ENCODE measurements at places on chromosomes 4 and X.

DNA sequence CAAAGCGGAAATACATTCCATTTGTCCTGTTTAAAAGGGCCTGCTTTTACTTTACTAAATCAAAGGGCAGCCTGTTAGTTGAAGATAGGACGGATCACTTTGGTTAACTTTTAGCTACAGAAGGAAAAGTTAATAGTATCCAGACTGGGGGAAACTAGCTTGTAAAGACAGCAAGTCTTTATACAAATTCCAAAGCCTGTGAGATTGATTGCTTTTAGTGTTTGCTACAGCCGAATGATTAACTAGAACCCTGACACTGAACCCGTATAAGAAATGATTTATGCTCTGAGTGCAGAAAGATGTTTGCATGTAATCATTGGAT, 93.4 kb downstream of the FRAS1 start:
- no peak for DNase-seq

GRCh38 chr4:172631832-172632231, 536.8 kb upstream of the GALNT7 start:
- no peak for DNase-seq

DNA sequence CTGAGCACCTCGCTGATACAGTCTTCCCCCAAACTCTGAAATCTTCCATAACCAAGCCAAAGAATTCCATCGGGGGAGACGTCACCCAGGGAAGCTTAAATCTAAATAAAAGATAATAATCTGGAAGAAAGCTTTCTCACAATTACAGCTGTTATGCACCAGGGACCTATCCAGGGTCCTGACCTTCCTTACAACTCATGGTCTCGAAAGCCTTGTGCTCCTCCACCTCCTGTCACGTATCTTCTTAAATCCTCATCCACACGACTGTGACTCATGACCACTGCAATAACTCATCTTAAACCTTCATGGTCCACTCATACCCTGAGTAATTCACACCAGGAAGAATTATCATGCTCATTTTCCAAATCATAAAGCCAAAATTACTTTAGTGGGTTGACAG, 166.8 kb upstream of the FRG1 start:
- DNase-seq, result no peak

DNA sequence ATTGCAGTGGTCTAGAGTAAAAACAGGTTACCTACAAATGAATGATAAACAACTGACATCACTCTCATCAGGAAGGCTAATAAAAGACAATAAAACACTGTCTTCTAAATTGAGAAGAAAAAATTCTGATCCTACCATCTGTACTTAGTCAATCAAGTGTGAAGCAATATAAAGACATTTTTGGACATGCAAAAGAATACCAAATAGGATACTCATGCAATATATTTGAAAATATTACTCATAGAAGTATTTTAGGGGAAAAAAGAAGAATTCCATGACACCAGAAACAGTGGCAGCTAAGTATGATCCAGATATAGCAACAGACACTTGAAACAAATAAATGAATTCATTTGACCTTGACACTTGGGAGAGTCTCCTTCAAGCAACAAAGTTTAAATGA, 63.8 kb upstream of the FAM120C start:
- no peak for DNase-seq

DNA sequence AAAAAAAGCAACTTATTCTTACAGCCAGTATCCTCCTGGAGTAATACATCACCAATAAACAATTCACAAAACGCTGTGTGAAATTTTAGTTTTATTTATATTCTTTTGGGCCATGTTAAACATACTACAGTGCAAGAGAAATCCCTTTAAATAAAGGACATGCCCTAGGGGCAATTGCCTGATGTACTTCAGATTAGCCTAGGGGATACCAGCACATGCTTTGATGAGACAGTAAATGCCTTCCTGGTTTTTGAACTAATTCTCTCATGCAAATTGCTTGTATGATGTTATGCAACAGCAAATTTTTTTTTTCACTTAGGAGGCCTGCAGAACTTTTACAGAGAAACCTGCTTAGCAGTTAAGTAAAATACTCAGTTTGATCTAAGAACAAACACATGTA, 711.9 kb upstream of the FRG1 start:
- no peak for DNase-seq

- no peak for DNase-seq
These were observed 51.2 kb upstream of the TADA2B start for GRCh38 chr4:6991771-6992557.

DNA sequence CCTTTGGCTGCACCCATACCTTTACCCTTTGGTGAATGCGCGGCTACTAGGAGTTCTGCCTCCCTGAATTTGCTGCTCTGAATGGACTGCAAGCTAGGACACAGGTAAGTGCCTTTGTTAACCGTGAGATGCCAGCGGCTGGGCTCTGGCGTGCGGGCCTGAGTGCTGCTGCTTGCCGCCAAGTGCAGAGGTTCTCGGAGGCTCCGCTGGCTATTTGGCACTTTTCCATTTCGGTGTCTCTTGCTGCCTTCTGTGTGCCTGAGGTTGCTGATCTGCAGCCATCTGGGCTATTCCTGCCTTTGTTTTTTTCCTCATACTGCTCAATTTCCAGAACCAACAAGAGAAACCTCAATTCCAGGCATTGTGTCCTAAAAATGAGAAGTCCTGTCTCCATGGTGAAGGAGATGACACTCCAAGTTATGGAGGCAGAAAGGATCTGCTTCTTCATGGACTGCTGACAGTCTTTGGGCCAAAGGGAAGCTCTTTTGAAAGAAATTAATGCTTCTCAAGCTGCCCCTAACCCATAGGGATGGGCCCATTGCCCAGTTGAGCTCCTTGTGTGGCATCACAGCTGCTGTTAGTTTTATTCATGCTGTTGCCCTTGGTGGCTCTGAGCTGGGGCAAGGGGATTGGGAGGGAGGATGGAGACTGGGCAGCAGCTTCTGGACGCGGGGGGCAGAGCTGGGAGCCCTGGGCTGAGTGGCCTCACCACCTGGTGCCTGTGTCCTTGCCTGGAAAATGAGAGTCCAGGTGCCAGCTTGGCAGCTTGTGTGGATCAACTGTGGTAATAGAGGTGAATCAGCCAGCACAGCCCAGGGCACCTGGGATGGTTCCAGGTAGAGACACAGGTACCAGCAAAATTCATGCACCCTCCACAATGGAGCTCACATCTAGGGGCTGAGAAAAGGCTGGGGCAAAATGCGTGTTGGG, 3.8 kb upstream of the TBC1D14 start:
- DNase-seq, result no peak

GRCh38 chrX:10198254-10198653, 41.5 kb downstream of the CLCN4 start:
- DNase-seq, result no peak

Measured in hematopoietic multipotent progenitor cell treated with erythropoietin and hydrocortisone succinate and interleukin-3 and kit ligand, for 15 days (in vitro differentiated cells).